ENCODE measurements at places on chromosomes 12 and 14. TPM values are rescaled to one million over a fixed set of nuclear protein-coding genes. Genes with fewer than 3 reads are reported as not detected.

The SLC6A13 gene
- not detected for total RNA-seq

The LAG3 gene
- 0.26 TPM for total RNA-seq

The PLCZ1 gene
- not detected for total RNA-seq

The TRIM9 gene
- total RNA-seq = 0.50 TPM

The ACSS3 gene
- total RNA-seq = 32.9 TPM

The JAG2 gene
- 1.8 TPM for total RNA-seq

The LBHD2 gene
- total RNA-seq = not detected

The GLI1 gene
- 2.0 TPM for total RNA-seq

The P2RX2 gene
- not detected for total RNA-seq

The ACSM4 gene
- not detected for total RNA-seq

The RASAL1 gene
- total RNA-seq = not detected

The CD27 gene
- total RNA-seq = 0.17 TPM

The TMEM119 gene
- total RNA-seq = 358 TPM

The MUCL1 gene
- total RNA-seq = not detected

The RASSF8 gene
- 50.6 TPM for total RNA-seq

The CABP1 gene
- under 0.01 TPM for total RNA-seq

The FIGNL2 gene
- total RNA-seq = 0.17 TPM

All from fibroblast of lung (primary cell).